RWPE2 (cell line): ENCODE measurements at places on chromosomes 4 and X.

GRCh38 chrX:19552793-19553192 lies 37.5 kb upstream of the MAP3K15 start:
- no peak for DNase-seq

GRCh38 chrX:150429594-150429993 lies 66.5 kb downstream of the MAMLD1 start:
- no peak for DNase-seq

DNA sequence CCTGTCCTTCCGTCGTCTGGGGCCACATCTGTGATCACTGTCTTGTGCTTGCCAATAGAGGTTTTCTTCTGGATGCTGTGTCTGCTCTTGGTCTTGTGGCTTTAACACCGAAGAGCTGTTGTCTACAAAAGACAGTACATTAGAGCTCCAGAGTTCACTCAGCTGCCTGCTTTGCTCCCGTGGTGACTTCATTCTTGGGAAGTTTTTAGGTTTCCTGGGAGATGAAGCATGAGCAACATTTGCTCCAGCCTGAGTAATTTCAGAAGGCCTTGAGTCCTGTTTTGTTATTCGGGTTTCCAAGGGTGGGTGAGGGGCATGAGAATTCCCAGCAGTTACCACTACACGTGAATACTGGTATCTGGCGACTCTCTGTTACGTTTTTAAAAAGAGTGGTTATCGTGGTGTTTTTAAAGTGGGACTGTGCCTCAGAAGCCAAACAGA lies 189.2 kb downstream of the SHROOM3 start:
- no peak for DNase-seq

GRCh38 chr4:11348449-11349088 lies 80.1 kb downstream of the HS3ST1 start:
- no peak for DNase-seq

- no peak for DNase-seq
Measured at GRCh38 chrX:105228602-105229001, 8.1 kb upstream of the TEX13A start.

- DNase-seq, result no peak
Measured at GRCh38 chr4:35943606-35944005, 300.7 kb downstream of the ARAP2 start.

DNA sequence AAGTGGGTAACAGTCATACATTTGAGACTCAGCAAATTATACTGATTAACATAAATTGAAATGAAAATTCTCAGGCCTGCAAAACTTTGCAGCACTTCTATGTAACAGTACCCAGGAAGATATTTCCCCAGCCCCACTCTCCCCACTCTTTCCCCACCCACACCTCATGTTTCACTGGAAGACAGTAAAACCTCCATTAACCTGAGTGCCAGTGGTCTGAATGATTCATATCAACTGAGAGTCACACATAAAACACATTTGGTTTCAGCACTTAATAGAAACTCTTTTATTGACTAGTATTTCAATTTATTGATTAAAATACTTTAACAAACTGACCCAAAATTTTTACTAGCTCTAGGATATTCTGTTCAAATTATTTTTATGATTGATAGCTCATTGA lies 6.9 kb downstream of the CXCL6 start:
- DNase-seq, result no peak
